CD4-positive, alpha-beta T cell treated with Interleukin-12 subunit alpha and Interleukin-12 subunit beta, for 1 hour (primary cell): ENCODE measurements at places on chromosomes 16 and 17.

GRCh38 chr16:82248012-82248656, 78.1 kb upstream of the MPHOSPH6 start:
- no peak for DNase-seq

DNA sequence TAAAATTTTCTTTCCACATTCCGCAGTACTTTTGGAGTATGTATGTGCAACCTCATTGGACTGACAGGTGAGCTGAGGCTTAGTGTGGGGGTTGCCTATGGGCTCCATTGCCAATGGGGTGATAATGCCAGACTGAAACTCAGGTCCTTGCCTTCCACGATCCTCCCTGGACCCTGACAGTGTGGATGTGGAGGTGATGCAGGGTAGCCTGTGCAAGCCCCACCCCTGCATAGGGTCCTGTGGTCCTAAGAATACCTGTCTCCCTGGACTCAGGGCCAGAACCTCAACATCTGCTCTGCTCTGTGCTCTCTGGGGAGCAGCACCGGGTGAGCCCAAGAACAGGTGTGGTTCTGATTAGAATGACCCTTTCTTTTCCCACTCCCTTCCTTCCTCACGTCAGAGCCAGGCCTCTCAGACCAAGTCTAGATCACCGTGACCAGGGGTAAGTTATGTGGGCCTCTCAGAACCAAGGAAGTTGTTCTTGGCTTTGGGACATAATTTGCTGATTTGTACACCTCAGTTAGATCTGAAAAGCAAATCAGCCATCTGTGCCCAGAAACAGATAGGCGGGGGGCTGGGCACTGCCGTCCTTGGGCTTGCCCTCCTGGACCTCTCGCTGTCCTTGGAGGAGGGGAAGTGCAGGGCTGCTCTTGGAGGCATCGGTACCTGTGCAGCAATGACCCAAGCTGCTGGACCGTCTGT, 8.4 kb upstream of the TNS4 start:
- no peak for DNase-seq

- DNase-seq = no peak
Measured at GRCh38 chr17:7587420-7588151, 2.3 kb downstream of the SOX15 start.

- DNase-seq = no peak
Measured at GRCh38 chr17:17191961-17192381, 14.2 kb downstream of the PLD6 start.

- no peak for DNase-seq
Measured at GRCh38 chr17:1907216-1907631, 77.4 kb downstream of the RPA1 start.

- DNase-seq = no peak
Measured at GRCh38 chr16:70684146-70685060, 1.4 kb downstream of the MTSS2 start.

DNA sequence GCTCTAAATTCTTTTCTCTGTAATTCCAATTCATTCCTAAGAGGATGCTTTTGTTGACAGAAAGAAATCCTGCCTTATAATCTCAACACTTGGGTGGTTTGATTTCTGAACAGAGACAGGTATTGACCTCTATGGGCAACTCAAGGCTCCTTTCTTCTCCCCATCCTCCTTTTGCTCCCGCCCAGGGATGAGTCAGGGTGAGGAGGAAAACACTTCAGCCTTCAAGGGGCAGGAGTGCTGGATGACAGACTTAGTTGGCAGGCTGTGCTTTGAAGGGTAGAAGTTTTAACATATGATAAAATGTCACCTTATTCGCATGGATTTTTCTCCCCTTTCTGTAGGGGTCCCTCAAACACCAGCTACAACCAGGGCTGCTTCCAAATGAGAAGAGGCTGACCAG, 16.7 kb upstream of the TOM1L1 start:
- no peak for DNase-seq

DNA sequence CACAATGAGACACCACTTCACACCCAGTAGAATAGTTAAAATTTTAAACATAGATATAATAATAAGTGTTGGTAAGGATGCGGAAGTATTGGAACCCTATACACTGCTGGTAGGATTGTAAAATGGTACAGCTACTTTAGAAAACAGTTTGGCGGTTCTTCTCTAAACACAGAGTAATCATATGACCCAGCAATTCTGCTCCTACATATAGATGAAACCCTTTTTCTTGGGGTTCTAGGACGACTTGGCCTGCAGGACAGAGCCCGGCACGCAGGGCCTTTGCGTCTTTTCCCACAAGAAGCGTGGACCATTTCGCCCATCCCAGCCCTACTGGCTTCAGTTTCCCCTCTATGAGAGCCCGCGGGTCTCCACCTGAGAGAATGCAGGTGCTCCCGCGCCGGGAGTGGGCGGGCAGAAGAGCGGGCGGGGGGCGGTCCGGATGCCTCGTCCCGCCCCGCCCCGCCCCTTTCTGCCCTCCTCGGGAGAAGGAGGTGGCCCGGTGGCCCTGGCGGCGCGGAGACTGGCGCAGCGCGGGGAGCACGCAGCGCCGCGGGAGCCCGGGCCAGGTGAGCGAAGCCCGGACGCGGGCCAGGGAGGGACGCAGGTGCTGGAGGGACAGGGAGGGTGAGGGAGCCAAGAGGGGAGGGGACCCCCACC, at the start of gene SDR42E2:
Gene SDR42E2 (plus strand): TSS at position 508 of the 657 bp plus-strand sequence. CDS start 3,077 bp downstream, outside the sequence.
- DNase-seq = peak; percentile 48

GRCh38 chr17:60510031-60510430, 16.0 kb downstream of the APPBP2 start:
- DNase-seq = no peak

- DNase-seq = peak; percentile 90
Measured at GRCh38 chr17:7988750-7989178, 13.7 kb upstream of the GUCY2D start.

GRCh38 chr17:70405492-70406220, 236.3 kb downstream of the KCNJ2 start:
- no peak for DNase-seq

DNA sequence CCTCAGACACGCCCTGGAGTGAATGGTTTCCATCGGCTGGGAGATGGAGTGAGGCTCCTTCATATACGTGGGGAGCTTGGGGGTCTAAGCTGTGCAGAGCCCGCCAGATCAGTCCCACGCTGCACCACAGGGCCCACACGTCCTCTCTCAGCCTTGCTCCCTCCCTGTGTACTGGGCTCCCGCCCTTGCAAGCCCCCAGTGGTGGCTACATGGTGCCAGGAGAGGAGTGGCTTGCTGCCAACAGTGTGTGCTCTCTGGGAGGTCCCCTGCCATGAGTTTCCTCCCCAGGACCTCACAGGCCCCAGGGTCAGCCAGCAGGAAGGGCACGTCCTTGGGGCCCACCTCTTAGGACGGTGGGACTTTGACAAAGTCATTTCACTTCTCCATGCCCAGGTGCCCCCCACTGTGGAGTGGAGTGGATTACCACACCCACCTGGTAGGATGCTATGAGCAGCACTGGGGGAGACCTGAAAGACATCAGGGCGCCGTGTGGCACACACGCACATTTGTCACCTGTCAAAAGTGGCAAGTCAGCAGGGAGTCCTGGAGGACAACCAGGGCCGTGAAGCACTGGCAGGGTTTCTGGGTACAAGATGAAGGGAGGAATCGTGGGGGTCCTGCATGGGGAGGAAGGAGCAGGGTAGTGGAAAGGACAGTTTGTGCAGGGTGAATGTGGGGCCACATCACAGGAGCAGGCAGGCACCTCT, 13.7 kb downstream of the SLC5A10 start:
- no peak for DNase-seq

GRCh38 chr16:56628486-56629350, 3.1 kb downstream of the MT1E start:
- DNase-seq = no peak

DNA sequence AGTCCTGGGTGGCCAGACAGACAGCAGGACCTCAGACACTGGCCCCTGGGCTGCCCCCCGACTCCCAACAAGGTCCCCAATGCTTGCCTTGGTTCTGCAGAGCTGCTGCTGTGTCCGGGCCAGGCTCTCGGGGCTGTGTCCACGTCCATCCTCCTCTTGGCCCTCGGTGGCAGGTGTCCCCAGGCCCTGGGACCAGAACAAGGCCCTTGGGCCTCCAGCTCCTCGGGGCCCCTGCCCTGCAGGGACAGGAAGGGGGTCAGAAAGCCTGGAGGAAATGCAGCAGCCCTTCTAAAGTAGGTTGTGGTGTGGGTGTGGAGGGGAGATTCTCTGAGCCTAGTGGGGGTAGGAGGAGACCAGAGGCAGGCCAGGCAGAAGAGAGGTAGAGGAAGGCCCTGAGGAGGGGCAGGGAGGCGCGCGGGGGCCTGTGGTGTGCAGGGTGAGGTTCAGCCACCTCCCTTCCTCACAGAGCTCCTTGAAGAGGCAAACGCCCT, 2.5 kb upstream of the AXIN1 start:
- peak; percentile 75 for DNase-seq

GRCh38 chr17:40344421-40345160, 19.9 kb downstream of the GJD3 start:
- DNase-seq = no peak

GRCh38 chr17:72771734-72772133, 320.8 kb downstream of the SLC39A11 start:
- no peak for DNase-seq

GRCh38 chr17:81923302-81924260, 4.0 kb downstream of the MAFG start:
- DNase-seq = peak; percentile 27
